ENCODE measurements at places on chromosomes 6 and 20.

DNA sequence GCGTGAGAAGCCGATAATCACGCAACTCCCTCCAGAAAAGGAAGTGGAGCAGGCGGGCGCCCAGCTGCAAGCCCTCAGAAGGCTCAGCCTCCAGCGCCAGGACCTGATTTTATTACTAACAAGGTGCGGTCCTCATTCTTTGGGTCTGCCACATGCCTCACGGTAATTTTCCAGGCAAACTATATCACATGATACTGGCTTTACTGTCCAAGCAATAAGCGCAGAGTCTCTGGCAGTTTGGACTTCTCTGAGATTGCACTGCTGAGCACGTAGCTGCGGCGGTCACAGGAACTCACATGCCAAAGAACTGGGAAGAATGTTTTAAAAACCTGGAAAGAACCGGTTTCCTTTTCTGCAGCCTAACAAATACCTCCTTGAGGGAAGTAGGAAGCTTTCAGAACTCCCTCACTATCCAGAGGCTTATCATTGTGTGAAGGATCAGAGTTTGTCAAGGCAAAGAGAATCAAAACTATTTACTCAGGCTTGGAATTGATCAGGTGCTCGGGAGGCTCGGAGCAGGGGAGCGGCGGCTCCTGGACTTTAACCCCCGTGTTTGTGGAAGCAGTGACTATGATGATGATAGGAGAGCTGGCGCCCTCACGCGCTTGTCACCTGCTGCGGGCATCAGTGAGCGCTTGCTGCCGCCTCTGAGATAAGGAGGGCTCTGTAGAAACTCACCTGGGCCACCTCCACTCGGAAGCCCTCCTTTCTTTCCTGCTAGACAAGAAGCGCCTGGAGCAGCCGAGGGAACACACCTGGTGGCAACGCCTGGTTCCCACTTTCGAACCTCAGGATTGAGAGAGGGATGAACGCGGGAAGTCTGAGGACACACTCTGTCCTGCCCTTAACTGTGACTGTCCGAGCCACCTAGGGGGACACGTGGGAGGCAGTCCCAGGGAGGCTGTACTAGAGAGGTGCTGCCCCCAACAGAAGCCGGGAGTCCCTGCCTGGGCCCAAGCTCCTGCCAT is 27.2 kb upstream of the SYNJ2 start:
- no peaks in the 10 kb centered on the region for H3K27me3 ChIP-seq
- peaks cover 13% of the 10 kb centered on the region for H3K4me1 ChIP-seq
- peak overlapping the region; percentile 41 for H3K4me3 ChIP-seq
- H3K27ac ChIP-seq = peak overlapping the region; percentile 62
- no peaks in the 10 kb centered on the region for H3K36me3 ChIP-seq

DNA sequence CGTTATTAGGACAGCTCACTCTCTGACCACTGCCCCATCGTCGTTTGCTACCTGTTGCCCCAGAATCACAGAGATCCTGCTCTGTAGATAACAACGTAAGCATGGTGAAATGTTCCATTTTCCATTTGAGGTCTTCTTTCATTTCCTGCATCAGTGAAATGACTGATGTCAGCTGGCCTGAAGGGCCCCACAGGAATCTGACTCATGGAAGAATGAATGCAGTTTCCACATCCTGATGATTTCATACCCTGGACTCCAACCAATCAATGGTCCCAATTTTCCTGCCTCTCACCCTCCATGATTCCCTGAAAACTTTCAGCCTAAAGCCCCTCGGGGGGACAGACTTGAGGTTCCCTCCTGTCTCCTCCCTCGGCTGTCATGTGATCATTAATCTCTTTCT is 394.4 kb upstream of the CDH4 start:
- no peak overlapping the region for H3K27ac ChIP-seq
- no peak overlapping the region for H3K4me3 ChIP-seq
- no peak for DNase-seq
- H3K4me1 ChIP-seq = no peaks in the 10 kb centered on the region
- no peaks in the 10 kb centered on the region for H3K27me3 ChIP-seq
- no peaks in the 10 kb centered on the region for H3K36me3 ChIP-seq

DNA sequence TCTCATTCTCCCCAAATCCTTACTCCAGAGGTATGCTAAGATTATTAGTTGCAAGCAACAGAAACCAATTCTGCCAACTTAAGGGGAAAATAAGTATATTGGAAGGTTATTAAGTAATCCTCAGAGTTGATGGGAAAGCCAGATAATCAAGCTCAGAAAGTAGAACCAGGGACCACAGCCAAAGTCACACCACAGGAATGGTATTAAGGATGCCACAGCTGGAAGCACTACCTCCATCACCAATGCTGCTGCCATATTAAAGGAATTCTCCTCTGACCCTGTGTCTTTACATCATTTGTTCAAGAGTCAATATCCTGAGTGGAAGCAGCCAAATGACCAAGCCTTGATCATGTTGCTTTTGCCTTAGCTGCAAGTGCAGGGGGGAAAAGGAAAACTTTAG is 9.9 kb downstream of the PROCR start:
- H3K27me3 ChIP-seq = no peaks in the 10 kb centered on the region
- no peak for DNase-seq
- no peak overlapping the region for H3K4me3 ChIP-seq
- H3K27ac ChIP-seq = no peak overlapping the region

GRCh38 chr20:40080041-40080652 is 608.9 kb downstream of the MAFB start:
- H3K4me1 ChIP-seq = no peaks in the 10 kb centered on the region
- H3K27ac ChIP-seq = no peak overlapping the region
- DNase-seq = no peak
- H3K4me3 ChIP-seq = no peak overlapping the region
- no peaks in the 10 kb centered on the region for H3K36me3 ChIP-seq

DNA sequence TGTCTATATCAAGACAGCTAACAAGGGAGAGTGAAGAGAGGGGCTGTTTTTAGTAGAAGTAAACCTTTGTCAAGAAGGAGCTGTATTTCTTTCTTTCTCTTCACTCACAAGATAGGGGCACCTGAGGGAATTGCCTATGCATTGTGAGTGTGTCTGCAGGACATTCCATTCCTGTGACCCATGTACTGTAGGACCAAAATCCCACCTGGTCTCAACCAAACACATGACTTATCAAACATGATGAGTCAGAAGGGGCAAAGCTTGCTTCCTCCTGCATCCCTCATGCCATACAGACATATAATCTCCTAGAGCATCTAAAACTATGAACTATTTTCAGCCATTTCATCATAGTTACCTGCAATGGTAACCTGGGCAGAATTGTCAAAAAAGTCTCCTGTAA is 21.8 kb downstream of the PKHD1 start:
- no peaks in the 10 kb centered on the region for H3K4me1 ChIP-seq
- no peak overlapping the region for H3K4me3 ChIP-seq
- H3K27me3 ChIP-seq = peaks cover 2% of the 10 kb centered on the region

DNA sequence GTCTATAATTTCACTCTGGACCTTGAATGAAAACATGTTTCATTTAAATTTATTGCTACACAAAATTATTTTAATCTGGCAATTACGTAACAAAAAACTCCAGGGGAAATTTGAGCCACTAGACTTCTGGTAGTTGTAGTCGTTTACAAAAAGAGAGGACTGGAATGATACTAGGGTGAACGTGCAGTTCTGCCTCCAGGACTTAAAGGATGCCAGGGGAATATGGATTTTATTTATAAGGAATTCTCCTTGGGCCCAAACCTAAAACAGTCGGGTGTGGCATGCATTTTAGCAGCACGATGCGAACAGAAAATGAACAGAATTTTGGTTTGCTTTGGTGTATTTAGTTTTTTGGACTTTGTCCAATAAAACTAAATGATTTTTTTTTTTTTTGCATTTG is 76.9 kb downstream of the PRL start:
- no peaks in the 10 kb centered on the region for H3K36me3 ChIP-seq
- H3K27ac ChIP-seq = no peak overlapping the region
- H3K4me3 ChIP-seq = no peak overlapping the region
- DNase-seq = no peak
- H3K27me3 ChIP-seq = no peaks in the 10 kb centered on the region

Measured in Panc1 (cell line).